ENCODE measurements at places on chromosomes 7 and 10.

DNA sequence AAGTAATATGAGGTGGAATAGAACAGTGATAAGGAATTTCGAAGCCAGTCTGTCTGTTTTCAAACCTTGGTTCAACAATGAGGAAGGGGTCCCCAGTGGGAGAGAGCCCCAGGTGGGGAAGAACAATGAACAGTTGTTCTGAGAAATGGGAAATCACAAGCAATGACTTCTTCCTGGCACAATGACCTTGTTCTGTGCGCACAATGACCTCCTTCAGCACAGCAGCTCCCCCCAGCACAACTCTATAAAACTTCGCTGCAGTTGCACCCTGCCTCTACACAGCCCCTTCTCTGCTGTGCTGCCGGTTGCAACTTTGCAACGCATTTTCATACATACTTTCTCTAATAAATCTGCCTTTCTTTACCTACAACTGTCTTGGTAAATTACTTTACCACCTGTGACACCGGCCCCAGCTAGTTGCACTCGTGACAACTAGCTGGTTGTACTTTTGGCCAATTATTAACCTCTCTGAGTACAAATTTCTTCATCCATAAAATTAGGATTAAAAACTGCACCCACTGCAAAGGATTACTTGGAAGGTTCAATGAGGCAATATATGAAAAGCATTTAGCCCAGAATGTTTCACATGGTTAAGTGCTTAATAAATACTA is 40.5 kb downstream of the ASB4 start:
- DNase-seq: no peak

DNA sequence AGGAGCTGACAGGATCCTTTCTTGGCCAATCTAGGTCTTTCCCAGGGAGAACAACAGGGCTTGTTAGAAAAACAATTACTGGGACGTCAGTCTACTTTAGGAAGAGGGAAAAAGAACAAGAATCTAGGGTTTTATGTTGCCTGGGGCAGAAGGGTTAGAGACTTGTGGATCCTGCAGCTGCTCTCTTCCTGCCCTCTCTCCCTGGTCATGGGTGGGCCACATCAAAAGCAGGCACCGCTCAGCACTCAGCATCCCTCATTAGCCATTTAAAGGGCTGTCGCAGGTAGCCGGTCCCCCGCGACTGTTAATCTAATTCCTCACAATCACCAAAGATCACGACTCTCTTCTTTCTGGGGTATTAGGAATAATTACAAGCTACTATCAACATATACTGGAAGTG is 631.9 kb downstream of the CALN1 start:
- no peak for DNase-seq

GRCh38 chr10:9254353-9254752 is 1199.9 kb downstream of the GATA3 start:
- DNase-seq: no peak

- no peak for DNase-seq
Measured at GRCh38 chr7:50416527-50417182, 33.5 kb downstream of the FIGNL1 start.

DNA sequence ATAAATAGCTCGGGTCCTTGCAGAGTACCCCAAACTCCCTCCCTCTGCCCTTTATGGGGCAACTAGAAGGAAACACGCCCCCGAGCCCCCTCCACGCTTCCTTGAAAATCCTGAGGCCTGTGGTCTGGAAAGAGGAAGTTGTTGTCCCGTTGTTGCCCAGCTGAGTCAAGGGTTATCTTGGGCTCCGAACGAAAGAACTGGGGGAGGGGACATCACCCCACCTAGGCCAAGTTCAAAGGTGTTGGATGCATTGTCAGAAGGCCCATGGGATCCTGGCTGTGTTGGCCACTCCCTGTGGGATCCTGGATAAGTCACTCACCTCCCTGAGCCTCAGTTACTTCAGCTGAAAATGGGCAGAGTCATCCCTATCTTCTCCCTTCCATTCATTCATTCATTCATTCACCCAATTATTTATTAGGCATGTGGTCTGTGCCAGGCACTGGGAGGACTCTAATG is at the start of gene CCL24:
TSS of gene CCL24 (minus strand) at position 26 of the 456 bp plus-strand sequence. CDS start 91 bp downstream, outside the sequence.
- no peak for DNase-seq

DNA sequence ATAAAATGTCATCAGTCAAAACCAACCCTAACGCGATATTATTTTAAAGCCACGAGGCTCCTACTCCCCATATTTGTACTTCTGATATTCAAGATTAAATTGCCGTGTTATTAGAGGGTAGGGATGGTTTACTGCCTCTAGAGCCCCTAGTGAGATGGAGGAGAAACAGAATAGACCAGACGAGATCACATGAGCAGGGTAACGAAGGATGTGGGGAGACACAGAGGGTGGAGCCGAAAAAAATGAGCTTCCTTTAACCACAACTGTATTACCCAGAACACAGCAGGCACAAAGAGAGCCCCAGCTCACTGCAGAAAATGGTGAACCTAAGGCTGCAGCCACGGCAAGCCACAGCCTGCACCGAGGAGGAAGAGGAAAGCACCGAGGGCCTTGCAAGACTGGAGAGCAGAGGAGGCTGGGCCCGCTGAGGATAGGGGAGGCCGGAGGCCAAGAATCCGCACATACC is 14.3 kb downstream of the ZC3HAV1 start:
- DNase-seq: no peak

DNA sequence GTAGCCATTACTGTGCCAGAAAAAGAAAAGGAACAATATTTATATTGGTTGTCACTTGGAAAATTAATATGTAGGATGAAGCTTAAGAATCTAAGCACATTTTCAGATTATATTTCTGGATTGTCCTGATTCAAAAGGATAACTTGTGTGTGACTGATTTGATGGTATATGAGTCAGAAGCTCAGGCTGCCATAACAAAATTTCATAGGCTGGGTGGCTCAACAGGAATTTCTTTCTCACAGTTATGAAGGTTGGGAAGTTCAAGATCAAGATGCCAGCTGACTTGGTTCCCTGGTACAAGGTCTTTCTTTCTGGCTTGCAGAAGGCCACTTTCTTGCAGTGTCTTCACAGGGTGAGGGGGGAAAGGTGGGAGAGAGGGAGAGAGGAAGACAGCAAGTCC is 108.5 kb downstream of the ST7 start:
- DNase-seq: no peak

DNA sequence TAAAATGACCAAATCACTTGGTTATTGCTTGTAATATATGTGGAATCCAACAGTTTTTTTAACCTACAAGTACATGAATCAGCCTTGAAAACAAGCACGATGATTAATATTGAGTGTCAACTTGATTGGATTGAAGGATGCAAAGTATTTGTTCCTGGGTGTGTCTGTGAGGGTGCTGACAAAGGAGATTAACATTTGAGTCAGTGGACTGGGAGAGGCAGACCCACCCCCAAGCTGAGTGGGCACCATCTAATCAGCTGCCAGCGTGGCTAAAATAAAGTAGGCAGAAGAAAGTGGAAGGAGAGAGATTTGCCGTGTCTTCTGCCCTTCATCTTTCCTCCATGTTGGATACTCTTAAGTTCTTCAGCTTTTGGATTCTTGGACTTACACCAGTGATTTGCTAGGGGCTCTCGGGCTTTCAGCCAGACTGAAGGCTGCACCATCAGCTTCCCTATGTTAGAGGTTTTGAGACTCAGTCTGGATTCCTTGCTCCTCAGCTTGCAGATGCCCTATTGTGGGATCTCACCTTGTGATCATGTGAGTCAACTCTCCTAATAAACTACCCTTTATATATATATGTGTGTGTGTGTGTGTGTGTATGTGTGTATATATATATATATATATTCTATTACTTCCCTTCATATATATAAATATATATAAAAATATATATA is 118.4 kb upstream of the WDR11 start:
- DNase-seq: no peak

- DNase-seq: no peak
Measured at GRCh38 chr7:20306180-20306946, 24.3 kb upstream of the ITGB8 start.

GRCh38 chr7:138245682-138246081 is 169.4 kb downstream of the AKR1D1 start:
- no peak for DNase-seq

DNA sequence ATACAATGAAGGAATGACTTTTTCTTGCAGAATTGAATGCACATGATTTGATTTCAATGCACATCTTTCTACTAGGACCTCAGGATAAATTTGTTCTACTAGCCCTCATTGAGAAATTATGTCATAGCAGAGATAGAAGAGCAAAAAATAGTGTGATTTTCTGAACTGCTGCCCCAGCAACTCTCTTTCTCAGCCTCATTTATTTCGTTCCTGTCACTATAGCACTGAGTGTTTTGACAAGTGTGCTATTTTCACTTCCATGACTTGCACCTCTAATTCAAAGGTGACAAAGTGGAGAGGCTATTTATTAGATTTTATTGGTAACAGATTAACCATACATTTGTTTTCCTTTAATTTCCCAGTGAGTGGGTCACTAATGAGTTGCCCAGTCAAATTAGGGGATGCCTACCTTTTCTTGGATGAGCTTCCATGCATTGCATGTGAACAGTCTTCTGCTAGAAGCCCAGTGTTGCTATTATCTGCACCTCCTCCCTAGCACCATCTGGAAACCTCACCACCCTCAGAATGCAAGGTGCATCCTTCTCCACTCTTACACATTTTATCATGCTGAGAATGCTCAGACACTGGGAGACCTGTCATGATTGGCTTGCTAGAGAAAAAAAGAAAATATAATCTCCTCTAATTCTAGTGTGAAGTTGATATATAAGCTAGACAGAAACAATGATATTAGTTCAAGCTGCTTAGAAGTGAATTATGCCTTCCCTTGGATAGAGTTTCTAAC is 119.6 kb upstream of the CTTNBP2 start:
- no peak for DNase-seq

- DNase-seq: no peak
Measured at GRCh38 chr10:8365935-8366911, 311.7 kb downstream of the GATA3 start.

GRCh38 chr7:76074972-76075370 is 27.1 kb downstream of the MDH2 start:
- no peak for DNase-seq

DNA sequence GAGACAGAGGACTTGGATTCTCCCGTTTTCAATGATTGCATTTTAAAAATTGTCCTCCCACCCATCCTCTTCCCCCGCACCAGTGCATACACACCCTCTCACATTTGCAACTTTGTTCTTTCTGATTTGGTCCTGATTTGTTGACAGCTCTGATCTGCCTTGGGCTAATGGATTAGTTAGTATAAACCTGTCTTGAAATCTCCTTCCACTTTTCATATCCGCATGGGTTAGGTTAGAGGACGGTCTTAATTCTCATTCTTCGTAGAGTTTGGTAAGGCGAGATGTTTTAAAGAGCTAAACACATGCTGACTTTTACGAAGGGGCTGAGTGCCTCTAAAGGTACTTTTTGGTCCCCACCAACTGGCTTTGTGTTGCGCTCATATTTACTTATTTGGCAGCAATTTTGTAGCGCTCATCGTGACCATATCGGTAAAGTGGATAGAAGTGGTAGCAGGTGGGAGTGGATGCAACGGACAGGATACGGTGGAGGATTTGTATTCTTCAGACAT is 1.1 kb downstream of the AHR start:
- DNase-seq: no peak

- no peak for DNase-seq
Measured at GRCh38 chr7:137682596-137682995, 164.2 kb downstream of the DGKI start.

DNA sequence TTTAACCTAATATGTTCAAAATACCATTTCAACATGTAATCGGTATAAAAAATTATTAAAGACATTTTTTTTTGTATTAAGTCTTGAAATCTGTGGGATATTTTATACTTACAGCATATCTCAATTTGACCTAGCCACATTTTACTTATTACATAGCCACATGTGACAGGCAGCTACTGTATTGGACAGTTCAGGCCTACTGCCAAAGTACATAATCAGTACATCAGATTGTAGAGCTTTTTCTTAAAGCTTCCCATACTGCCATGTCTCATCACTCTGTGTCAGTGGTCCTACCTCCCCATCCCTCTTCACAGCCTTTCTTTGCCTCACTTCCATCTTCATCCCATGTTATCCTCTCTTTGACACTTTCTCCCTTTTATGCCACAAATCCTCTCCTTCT is 43.0 kb downstream of the LOXL4 start:
- DNase-seq: no peak

DNA sequence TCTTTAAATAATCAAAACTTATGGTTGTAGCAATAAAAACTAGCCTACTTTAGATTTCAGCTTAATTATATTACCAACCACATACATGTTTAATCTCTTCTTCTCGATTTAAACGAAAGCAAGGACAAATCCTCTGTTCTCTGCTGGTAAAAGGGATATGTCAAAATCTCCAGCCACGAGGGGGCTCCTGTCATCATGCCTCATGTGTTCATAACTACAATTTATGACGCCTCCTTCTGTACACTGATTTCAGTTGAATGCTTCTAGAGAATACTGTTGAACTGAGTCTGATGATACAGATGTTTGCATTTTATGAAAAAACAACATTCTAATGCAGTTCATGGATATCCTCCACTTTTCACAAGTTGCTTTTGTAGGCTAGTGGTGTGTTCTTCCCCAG is 220.0 kb upstream of the DPP6 start:
- DNase-seq: no peak

GRCh38 chr7:101950450-101951119 is 133.2 kb downstream of the CUX1 start:
- no peak for DNase-seq

GRCh38 chr10:93218386-93218785 is 144.7 kb downstream of the CYP26A1 start:
- DNase-seq: no peak

- no peak for DNase-seq
Measured at GRCh38 chr10:34742456-34742855, 72.6 kb downstream of the PARD3 start.

DNA sequence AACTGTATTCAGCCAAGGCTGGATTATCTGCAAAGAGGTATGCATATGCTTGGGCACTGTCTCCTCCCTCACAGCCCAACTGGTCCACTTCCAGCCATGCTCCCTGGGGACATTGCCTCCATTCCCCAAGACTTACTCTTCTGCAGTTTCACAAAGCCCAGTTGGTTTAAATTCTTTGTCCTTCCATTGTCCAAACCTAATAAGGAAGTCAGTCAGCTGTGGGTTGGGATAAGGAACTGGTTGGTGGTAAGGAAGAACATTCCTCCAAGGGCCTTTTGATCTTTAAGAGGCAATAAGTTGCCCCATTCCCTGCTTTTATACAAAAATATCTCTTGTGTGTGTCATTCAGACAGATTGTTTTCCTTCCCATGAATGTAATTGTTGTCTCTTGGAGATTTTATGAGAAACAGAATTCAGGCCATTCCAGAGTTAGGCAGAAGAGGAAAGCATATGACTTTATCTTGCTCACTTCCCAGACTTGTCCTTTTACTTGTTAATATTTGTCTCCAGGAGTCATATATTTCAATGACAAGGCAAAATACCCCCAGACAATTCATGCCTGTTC is 673.7 kb downstream of the SUGCT start:
- DNase-seq: no peak

- peak; percentile 55 for DNase-seq
Measured at GRCh38 chr10:68231106-68231816, 652 bp downstream of the ATOH7 start.

GRCh38 chr10:77163670-77164348 is 473.8 kb downstream of the KCNMA1 start:
- no peak for DNase-seq

GRCh38 chr7:127741764-127742375 is 89.9 kb downstream of the SND1 start:
- DNase-seq: no peak

Data from NCI-H1436 (cell line).